Stimulated activated CD4-positive, alpha-beta T cell treated with anti-CD3 and anti-CD28 coated beads, Interleukin-2, amount 100 ng/mL, for 4 hours (primary cell): ENCODE measurements at places on chromosomes 7 and 10.
A peak's percentile ranks its signal among the peaks of the same experiment; 100 is the strongest.

DNA sequence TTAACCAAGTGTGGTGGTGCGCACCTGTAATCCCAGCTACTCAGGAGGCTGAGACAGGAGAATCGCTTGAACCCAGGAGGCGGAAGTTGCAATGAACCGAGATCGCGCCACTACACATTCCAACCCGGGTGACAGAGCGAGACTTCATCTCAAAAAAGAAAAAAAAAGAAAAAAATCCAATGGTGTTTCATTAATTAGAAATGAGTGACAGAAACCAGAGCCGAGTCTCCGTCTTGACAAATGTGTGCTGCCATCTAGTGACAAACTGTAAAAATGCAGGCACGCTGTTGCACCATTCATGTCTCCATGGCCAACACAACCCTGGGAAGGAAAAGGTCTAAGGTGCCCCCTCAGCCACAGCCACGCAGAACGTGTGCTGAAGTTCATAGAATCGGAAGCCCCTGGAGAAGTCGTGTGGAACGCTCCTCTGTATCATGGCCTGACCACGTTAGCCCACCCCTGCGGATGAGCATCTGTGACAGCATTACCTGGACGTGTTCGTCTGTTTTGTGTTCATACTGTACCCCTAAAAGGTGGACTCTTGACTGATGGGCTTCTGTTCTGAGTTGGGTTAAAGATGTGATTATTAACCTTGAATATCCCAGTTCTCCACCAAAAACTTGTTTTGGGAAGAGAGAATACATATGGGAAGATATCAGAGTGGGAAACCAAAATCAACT is 94.9 kb downstream of the LYZL2 start:
- peak; percentile 59 for DNase-seq

DNA sequence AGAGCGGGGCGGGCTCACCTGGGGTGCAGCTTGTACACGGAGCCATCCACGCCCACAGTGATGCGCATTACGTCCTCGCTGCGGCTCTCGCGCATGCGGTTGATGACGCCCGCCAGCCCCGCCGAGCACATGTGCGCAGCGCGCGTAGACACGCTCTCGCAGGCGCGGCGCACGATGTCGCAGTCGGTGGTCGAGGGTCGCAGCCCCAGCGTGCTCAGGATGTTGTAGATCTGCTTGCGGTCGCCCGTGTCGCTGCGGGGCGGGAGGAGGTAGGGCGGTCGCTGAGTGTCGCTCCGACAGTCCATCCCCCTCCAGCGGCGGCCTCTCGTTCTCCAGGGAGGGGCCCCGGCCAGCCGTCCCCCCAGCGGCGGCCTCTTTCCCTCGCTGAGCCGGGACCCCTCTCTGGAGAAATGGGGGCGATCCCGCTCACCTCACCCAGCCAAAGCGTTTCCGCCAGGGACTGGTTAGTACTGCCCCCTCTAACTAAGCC is 4.4 kb upstream of the MYL7 start:
- DNase-seq, result peak; percentile 75

DNA sequence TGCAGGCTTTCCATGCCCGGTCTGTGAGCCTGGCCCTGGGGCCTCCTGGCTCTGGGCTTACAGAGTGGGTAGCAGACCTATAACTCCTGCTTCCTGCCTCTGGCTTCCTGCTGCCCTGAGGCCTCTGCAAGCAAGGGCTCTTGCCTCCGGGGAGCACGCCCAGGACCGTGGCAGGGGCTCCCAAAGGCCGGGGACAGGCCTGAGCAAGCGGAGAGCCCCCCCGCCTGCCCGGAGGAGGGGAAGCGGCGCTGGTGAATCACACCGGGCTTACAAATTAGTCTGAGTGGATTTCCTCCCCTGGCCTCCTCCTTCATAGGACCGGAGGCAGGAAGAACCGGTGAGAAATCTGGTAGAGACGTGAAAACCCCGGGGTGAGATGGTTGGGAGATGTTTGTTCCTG is 1.5 kb upstream of the MYL10 start:
- DNase-seq, result no peak

GRCh38 chr7:36224934-36225858 is 72.1 kb downstream of the EEPD1 start:
- no peak for DNase-seq

GRCh38 chr7:35536396-35536826 is 158.5 kb downstream of the HERPUD2 start:
- no peak for DNase-seq

- DNase-seq, result no peak
These were observed 62.1 kb downstream of the TPST1 start for GRCh38 chr7:66267249-66267648.

- no peak for DNase-seq
These were observed 70.9 kb downstream of the AMZ1 start for GRCh38 chr7:2758673-2759616.

DNA sequence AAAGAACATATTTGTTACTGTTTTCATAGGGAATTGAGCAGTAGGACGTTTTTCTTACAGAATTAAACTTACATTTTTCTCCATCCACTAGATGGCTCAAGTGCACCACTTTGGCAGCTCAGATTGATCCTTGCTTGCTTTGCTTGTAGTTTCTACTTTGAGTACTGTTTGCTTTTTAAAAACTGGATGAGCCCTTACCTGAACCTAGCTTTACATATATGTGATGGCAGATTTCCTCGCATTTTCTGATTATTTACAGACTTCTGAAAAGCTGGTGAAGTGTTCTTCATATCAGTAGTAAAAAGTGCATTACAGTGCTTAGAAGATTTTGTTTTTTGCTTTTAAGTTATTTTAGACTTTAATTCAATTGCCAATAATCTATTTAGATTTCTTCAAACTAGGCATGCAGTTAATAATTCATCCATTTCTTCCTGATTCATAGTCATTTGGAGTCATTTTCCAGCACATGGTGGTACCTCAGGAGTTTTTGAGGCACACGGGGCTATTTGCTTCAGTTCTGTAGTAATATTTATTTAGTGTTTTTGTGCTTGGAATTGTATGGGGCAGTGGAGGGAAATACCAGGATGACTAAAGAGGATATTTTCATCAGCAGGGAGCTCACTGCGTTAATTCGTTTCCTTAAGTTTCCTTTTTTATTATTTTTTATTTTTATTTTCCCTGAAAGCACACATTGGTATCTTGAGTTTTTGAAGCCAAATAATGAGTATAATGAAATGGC is 57.3 kb downstream of the MAPK8 start:
- DNase-seq, result peak; percentile 10

- DNase-seq, result no peak
These were observed 594 bp upstream of the RP9 start for GRCh38 chr7:33109758-33110238.

- DNase-seq, result no peak
These were observed 92.1 kb downstream of the PPP1R3C start for GRCh38 chr10:91540733-91541132.

DNA sequence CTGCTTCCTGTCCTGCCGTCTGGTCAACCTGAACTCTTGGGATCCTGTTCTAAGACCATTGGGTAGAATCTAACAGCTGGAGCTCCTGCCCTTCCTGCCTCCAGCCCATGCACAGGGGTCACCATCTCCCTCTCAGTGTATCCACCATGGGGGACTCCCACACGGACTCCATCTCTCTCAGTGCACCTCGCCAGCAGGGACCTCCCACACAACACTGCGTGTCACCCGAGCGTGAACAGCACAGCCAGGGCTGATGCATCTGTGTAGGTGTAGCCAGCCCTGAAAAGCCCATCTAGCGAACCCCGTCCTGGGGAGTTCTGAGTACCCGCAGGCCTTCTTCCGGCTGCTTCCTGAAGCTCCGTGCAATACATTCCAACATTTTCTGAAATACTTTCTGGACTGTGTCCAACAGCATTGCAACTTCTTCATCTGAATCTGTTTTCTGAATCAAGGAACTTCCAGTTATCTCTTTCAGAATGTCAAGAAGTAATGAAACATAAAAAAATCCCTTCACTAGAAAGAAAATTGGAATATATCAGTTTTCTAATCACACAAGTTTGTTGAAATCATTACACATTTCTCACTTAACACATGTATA is 52.5 kb downstream of the NCAPG2 start:
- DNase-seq, result no peak

DNA sequence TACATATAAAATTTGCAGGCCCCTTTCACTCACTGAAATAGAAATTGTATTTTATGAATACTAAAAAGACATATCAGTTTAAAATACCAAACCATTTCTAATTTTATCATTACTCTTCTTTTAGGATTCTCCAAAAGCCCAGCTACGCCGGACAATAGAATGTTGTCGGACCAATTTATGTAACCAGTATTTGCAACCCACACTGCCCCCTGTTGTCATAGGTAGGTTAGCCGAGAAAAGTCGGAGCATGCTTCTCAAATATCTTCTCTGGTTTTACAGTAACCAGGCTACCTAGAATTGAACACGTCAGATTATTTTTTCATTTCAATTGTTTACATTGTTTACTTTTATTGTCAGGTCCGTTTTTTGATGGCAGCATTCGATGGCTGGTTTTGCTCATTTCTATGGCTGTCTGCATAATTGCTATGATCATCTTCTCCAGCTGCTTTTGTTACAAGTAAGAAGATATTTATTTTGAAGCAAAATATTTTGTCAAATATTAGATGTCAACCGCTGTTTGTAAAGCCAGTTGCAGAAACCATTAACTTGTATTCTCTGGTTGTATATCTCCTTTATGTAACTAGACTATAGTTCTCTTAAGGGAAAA is 57.6 kb downstream of the MMRN2 start:
- peak; percentile 4 for DNase-seq

GRCh38 chr7:88116235-88116795 is 103.5 kb downstream of the SRI start:
- no peak for DNase-seq

DNA sequence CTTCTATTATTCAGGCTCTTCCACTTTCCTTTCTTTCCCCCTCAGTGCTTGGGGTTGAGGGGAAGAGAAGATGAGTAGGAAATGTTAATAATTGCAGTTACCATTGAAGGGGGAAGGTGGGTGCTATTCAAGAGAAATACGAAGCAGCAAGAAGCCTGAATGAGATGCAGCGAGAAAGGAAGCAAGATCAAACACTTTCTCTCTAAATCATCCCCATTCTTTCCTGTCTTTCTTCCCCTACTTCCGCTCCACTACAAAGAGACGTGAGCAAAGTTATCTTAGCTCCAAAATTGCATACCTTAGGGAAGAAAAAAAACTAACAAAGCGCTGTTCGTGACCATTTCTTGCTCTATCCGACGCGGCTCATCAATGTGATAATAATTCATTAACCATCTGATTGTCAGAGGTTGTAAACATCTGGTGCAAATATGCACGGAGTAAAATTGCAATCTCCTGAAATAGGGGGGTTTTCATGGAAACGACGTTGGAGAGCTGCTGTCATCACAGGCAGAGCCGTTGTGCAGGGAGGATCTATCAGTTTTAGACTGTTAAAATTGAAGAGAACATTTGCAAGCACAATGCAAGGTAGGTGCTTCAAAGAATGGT is 15.2 kb upstream of the PARD3 start:
- DNase-seq, result no peak

- no peak for DNase-seq
These were observed 211.3 kb upstream of the BMPER start for GRCh38 chr7:33694006-33694405.

DNA sequence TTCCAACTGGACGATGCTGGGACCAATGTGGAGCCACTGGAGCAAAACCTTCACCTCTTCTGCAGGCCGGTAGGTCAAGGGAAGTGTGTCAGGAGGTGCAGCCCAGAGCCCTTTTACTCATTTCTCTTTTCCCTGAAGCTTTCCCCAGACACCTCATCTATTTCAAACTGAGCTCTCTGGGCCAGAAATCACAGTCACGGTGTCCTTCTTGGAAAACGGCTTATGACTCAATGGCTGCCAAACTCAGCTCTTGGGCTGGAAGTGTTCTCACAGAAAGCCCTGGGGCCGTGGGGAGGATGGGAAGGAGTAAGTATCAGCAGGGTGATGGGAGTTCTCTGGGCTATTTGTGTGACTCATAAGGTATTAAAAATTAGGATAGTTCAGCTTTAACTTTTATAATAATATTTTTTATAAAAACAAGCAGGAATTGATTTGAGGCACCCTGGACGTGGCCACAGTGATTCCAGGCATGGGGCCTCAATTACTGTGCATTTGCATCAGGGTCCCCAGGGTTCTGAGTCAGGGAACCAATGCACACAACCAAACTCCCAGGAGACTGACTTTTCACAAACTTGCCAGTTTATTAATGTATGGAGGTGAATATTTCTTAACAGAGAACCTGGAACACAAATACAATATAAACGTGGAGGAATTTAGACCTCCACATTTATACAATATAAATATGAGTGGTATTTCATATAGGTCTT is 187.4 kb upstream of the TMEM72 start:
- DNase-seq, result no peak

GRCh38 chr10:94274142-94274787 is 88.5 kb downstream of the NOC3L start:
- DNase-seq, result no peak

- DNase-seq, result no peak
These were observed 11.5 kb downstream of the IDE start for GRCh38 chr10:92562424-92562823.
